Lower leg skin (tissue), 4 donors: ENCODE measurements at places on chromosomes 3 and 15. TPM values are rescaled to one million over a fixed set of nuclear protein-coding genes. Genes with fewer than 3 reads are reported as not detected.

DNA sequence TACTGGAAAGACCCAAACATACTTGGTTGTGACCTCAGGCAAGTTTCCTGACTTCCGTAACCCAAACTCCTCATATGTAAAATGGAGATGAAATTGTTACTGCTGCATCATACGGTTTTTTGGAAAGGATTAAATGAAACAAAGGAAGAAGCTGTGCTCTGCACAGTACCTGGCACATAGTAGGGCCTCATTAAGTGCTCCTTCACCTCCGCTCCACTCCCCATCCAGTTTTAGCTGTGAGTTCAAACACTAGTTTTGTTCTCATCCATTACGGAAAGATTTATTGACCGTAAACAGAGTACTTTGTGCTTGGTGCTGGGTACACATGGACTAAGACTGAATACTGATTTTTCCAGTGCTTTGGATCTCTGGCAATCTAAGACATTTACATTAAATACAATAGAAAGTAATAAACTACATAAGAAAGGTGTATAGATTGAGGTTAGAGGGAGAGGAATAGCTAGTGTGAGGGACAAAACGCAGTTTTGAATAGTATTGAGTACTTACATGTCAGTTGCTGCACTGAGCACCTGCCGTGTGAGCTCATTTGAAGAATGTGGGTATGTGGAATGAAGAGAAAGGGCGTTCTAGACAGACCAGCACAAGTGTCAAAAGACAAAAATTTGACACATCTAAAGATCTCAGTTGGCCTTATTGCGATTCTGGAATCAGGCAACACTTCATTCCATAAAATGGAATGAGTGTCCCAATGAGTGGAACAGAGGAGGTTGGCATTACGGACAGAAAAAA is 594 bp upstream of the ICE2 start:
- no peak for DNase-seq

DNA sequence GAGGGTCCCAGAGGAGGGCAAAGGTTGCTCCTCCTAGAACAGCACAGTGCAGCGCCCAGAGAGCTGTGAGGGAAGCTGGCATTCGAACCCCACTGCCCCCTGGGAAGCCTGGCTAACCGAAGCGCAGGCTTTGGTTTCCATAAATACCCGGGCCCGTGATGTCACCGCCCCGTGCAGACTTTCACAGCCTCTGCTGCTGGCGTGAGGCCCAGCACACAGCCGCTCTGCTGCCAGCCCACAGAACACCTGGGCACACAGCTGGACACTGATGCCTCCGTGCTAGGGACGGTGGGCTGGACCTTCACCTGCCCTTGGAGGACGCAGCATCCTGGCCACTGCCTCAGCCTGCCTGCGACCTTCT is 1.0 kb downstream of the IQSEC1 start:
- no peak for DNase-seq

DNA sequence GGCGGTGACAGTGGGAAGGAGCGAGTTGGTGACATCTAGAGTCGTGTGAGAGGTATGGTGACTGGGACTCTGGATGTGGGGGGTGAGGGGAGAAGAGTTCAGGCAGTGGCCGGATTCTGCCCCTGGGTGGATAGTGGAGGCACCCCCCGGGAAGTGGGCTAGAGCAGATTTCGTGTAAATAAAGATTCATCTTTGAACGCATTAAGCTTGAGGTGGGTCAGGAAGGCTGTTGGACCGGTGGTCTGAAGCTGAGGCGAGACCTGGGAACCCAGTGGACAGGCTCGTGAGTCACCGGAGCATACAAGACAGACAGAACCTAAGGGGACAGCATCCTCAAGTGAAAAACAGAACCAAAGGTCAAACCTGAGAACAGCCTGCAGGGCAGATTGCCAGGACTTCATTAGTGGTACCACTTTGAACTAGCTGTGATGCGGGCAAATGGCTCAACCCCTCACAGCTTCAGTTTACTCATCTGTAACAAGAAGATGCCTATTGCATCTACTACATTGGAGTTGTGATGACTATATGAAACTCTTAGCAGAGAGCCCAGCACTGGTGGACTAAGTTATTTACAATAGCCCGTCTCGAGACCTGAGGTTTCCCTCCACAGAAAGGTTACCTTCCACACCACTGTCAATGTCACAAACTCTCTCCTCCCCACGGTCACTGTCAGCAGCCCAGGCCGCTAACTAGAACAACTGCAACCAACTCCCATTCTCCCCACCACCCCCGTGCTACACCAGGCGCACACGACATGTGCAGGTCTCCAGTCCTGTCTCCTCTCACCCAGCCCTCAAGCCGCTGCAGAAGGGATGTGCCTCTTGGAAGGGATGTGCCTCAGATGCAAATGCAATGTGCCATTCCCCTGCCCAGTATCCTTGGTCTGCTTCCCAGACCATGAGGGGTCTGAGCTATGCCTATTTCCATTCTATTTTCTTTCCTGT is 901 bp upstream of the CLN6 start:
- peak; percentile 38 for DNase-seq

The RNU5B-1 gene
- not detected for total RNA-seq

The RYR3 gene
- total RNA-seq: 1.6 TPM
